ENCODE measurements at places on chromosomes 1 and 21. TPM values are rescaled to one million over a fixed set of nuclear protein-coding genes. Genes with fewer than 3 reads are reported as not detected.

Gene NPR1
- total RNA-seq = 6.5 TPM

DNA sequence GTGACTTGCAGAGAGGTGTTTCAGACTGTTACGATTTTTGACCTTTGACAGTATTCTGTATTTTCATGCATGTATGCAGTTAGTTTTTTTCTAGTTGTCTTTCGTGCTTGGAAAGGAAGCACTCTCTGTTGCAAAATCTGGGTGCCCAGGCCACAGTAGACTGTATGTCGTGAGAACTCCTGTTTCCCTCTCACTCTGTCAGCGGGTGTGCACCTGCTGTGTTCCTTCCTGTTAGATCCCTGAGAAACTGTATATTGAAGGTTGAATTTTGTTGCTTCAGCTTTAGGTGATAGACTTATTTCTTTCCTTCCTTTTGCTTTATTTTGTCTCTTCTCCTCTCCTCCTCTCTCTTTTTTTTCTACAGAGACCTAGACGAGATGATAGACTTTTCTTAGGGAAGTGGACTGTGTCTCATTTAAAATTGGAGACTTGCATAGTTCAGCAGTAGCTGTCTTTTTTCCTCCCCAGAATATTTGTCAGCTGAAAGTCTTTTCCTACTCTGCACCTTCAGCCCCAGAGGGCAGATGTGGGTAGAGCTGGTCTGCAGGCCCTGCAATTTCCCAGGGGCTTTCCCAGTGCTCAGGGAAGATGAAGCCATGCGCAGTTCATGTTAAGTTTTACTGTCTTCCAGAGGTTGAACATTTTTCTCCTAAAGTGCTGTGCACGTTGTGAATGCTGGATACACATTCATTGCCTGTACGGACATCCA, 1.4 kb downstream of the TRAPPC10 start:
- peak overlapping the region; percentile 88 for H3K4me3 ChIP-seq
- peak; percentile 37 for DNase-seq
- no peaks in the 10 kb centered on the region for H3K27me3 ChIP-seq
- H3K4me1 ChIP-seq = peaks cover 63% of the 10 kb centered on the region
- H3K27ac ChIP-seq = peak overlapping the region; percentile 96

Gene SH3BP5L
- total RNA-seq = 17.4 TPM

DNA sequence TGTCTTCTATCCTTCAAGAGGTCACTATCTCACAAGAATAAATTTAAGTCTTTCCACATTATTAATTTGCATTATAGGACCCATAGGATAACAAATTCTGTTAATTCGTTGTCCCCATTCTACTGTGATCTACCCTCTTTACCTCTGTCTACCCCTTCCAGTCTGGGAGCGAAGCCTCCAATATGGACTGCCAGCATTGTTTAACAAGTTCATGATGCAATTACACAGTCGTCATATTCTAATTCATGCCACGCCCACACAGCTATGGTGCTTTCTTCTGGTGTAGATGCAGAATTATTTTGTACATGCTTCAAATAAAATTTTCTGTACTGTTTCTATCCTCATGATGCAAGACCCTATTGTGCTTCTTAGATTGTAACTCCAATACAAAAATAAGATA, 178.3 kb upstream of the PALMD start:
- no peaks in the 10 kb centered on the region for H3K4me1 ChIP-seq
- DNase-seq = no peak
- no peak overlapping the region for H3K4me3 ChIP-seq

Measured in stomach (tissue), 19 donors.